ENCODE measurements at places on chromosomes 4 and X.

GRCh38 chrX:21490341-21490740, 116.1 kb downstream of the CNKSR2 start:
- H3K4me3 ChIP-seq: no peak overlapping the region
- no peak for DNase-seq
- no peak overlapping the region for H3K27ac ChIP-seq
- H3K4me1 ChIP-seq: no peaks in the 10 kb centered on the region

- no peaks in the 10 kb centered on the region for H3K36me3 ChIP-seq
- peaks cover 9% of the 10 kb centered on the region for H3K27me3 ChIP-seq
- no peak overlapping the region for H3K4me3 ChIP-seq
- no peak for DNase-seq
- no peaks in the 10 kb centered on the region for H3K4me1 ChIP-seq
- H3K27ac ChIP-seq: no peak overlapping the region
These were observed 60.3 kb upstream of the DDX3X start for GRCh38 chrX:41273638-41274037.

GRCh38 chr4:140244328-140244727, 90.3 kb upstream of the MAML3 start:
- no peaks in the 10 kb centered on the region for H3K36me3 ChIP-seq
- no peak overlapping the region for H3K27ac ChIP-seq
- no peaks in the 10 kb centered on the region for H3K27me3 ChIP-seq
- no peak for DNase-seq
- H3K4me1 ChIP-seq: peaks cover 16% of the 10 kb centered on the region

DNA sequence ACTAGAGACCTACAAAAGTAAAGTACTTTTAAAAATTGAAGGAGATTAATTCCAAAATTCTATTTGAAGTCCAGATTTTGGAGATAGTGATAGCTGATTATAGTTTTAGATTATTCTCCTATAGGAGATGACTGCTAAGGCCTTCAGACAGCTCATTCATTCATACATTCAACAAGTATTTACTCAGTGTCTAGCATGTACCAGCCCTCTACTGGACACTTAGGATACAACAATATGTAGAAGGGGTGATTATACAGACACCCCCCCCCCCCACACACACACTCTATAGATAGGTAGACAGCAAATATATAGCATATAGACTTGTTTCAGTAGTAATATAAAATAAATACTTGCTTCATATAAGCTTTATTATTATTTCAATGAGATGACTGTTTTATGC, 60.4 kb upstream of the TAF9B start:
- H3K4me3 ChIP-seq: no peak overlapping the region
- no peak for DNase-seq
- H3K4me1 ChIP-seq: no peaks in the 10 kb centered on the region
- no peaks in the 10 kb centered on the region for H3K27me3 ChIP-seq

DNA sequence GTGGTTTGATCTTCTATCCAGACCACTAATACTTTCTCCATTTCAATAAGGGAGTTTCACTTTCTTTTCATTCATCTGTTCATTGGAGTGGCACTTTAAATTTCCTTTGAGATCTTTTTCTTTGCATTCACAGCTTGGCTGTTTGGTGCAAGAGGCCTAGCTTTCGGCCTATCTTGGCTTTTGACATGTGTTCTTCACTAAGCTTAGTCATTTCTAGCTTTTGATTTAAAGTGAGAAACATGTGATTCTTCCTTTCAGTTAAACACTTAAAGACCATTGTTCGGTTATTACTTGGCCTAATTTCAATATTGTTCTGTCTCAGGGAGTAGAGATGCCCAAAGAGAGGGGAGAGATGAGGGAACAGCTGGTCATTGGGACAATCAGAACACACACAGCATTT, 24.3 kb downstream of the CXCL13 start:
- H3K4me1 ChIP-seq: no peaks in the 10 kb centered on the region
- no peaks in the 10 kb centered on the region for H3K27me3 ChIP-seq
- H3K36me3 ChIP-seq: no peaks in the 10 kb centered on the region
- no peak for DNase-seq
- H3K4me3 ChIP-seq: no peak overlapping the region

GRCh38 chr4:130510661-130511060, 1414.7 kb downstream of the C4orf33 start:
- no peaks in the 10 kb centered on the region for H3K4me1 ChIP-seq
- H3K36me3 ChIP-seq: no peaks in the 10 kb centered on the region
- no peak for DNase-seq
- no peak overlapping the region for H3K27ac ChIP-seq
